ENCODE measurements at places on chromosomes 13 and 19. TPM values are rescaled to one million over a fixed set of nuclear protein-coding genes. Genes with fewer than 3 reads are reported as not detected.

MYDGF gene
- 82.8 TPM for total RNA-seq

LHB gene
- total RNA-seq, result not detected

ATP8A2 gene
- total RNA-seq, result 0.39 TPM

KLF2 gene
- total RNA-seq, result 3.5 TPM

SYNGR4 gene
- total RNA-seq, result not detected

SLITRK5 gene
- total RNA-seq, result not detected

INTS6 gene
- 42.6 TPM for total RNA-seq

SGCG gene
- 5.1 TPM for total RNA-seq

Data from placental epithelial cell (primary cell).